NCI-H446 (cell line): ENCODE measurements at places on chromosomes 7 and 10.

GRCh38 chr7:92612501-92612900, 22.3 kb upstream of the FAM133B start:
- no peak for DNase-seq

GRCh38 chr7:148721390-148721789, 22.7 kb downstream of the CUL1 start:
- no peak for DNase-seq

DNA sequence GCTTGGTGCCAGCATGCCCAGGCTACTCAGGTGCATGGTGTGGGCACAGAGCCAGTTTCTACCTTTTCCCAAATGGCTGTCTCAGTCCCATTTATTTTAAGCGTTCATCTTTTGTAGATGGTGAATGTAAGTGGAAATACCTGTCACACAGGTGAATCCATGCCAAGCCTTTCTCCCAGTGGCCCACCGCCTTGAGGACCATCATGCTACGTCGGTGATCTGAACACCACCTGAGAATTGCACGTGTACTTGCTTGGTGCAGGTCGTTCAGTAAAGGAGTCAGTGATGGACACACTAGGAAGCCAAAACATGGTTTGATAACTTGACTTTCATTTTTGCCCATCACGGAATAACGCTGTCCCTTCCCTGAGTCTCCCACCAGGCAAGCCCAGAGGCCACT, 666.7 kb upstream of the FOXK1 start:
- no peak for DNase-seq

DNA sequence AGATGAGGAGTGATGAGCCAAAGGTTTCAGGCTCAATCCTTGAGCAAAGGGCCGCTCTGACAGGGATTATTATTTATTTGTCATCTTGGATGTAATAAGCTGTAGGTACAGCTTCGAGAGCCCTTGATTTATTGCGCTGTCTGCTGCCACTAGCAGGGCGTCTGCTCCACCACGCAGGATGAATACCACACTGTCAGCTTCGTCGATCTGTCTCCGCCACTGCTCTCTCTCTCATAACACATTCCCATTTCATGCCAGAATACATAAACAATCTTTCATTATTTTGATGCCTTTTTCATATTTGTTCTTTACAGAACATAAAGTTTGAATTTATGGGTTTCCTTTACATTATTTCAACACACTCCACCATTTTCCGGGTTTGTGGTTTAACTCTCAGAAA, 276.6 kb downstream of the LRMDA start:
- no peak for DNase-seq
